ENCODE measurements at places on chromosomes 5 and 9.
A peak's percentile ranks its signal among the peaks of the same experiment; 100 is the strongest.

DNA sequence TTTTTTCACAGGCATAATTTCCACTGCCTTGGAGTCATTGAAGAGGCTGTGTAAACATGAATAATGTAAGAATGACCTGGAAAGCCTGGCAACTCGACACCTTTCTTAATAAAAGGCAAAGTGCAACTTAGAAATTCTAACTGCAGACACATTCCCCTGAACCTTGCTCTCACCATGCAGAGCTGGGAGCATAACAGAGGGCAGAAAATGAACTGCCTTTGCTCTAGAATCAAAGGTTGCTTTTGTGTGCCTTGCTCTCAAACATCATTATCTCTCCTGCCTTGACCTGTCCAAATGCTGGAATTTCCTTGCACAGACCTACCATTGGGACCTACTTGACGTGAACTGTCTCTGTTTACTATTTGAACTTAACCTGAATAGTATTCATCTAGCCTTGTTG, 462.0 kb upstream of the ZNF462 start:
- DNase-seq = no peak

DNA sequence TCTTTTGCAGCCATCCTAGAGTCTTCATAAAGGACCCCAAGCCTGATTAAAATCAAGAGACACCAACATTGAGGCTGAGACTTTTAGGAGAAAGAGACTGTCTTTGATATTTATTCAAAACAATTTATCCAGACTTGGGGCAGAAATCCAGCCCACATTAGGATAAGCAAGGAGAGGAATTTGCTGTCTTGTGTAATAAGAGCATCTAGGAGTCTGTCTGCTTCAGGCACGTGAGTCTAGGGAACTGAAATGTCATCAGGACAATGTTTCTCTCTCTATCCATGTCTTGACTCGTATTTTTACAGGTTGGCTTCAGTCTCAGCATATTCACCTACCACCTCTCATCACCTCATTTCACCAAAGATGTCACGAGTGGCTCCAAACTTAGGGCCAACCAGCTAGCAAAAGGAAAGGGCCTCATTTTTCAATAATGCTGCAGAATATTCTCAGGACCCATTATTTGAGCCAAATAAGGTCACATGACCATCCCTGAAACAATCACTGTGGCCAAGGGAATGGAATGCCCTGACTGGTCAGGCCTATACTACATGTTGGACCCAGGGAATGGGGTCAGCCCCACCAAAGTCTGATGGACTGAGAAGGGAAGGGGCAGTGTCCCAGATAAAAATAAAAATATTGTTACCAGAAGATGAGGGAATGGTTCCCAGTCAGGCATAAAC, 70.3 kb upstream of the SAP30L start:
- no peak for DNase-seq

GRCh38 chr9:133640580-133641395, 4.6 kb downstream of the DBH start:
- no peak for DNase-seq

DNA sequence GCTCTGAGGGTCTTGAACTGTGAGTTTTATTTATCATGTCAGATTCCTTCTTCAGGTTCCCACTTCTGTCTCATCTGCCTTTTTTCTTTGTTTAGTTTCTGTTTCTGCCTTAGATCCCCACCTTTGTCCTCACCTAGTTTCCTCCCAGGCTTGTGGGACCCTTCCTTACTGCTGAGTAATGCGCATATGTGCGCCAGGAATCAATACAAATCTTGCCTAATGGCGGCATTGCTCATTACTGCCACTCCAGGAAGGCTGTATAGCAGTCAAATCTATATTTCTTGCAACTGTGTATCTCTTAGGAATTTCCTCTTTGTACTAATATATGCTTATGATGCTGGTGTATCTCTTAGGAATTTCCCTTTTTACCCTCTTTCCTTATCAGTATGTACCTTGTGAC, 465.4 kb downstream of the DMRT2 start:
- no peak for DNase-seq

GRCh38 chr5:93307557-93307956, 273.5 kb downstream of the NR2F1-AS1 start:
- DNase-seq = no peak

GRCh38 chr9:99169982-99170761, 51.6 kb downstream of the ALG2 start:
- peak; percentile 52 for DNase-seq
